Fibroblast of villous mesenchyme (primary cell): ENCODE measurements at places on chromosomes 2 and 18.

DNA sequence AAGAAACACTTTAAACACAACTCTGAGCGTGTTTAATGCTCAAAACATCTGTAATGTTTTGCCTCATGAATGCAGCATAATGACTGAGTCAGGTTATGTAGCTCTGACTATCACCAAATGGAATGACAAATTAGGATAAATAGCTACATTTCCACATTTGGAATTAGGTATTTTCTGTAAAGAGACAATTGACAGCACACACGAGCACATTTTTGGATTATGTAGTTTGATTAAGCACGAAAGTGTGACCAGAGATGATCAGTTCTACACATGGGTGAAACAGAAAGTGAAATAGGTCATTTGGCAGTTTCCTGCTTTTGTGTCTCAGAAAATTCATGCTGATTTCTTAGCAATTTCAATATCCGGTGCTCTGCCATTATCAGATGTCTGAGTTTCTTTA is 29.0 kb downstream of the LPIN1 start:
- DNase-seq = peak; percentile 28

DNA sequence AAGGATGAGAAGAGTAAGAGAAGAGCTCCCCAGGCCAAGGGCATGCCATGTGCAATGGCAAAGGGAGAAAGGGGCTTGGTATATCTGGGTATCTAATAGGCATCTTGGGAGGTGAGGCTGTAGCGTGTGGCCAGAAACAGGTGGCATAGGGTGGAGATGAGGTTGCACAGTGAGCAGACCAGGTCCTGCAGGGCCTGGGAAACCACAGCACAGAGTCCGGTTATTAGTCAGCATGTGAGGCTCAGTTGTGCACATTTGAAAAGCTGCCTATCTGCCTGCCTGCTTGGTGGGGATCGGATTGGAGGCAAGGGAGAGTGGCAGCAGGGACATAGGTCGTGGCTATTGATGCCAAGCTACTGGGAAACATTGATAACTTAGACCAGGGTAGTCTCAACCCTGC is 190.6 kb downstream of the TPGS2 start:
- DNase-seq = no peak

GRCh38 chr2:64635976-64636911 is 17.5 kb downstream of the SERTAD2 start:
- no peak for DNase-seq

DNA sequence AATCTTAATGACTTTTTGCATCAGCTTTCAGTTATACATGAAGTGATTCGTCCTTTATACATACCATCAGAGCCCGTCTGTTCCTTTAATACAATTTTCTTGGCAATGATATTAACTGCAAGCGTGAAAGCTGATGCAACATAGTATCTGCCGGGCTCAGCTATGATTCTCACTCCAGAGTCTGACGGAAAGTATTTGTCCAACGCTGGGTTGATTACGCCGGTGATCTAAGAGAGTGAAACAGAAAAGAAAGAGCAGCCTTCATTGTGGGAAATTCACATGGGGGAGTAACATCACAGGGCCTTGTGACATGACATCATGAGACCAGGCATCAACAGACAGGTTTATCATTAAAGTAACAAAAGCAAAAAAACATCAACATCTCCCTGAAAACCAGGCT is 6.2 kb downstream of the ODC1 start:
- no peak for DNase-seq

- peak; percentile 25 for DNase-seq
These were observed 156.3 kb upstream of the NT5C1B start for GRCh38 chr2:18745431-18746272.
